ENCODE measurements at places on chromosomes 5 and 9. TPM values are rescaled to one million over a fixed set of nuclear protein-coding genes. Genes with fewer than 3 reads are reported as not detected.

GRCh38 chr5:84564321-84565075 is 179.8 kb upstream of the EDIL3 start:
- H3K27me3 ChIP-seq, result no peaks in the 10 kb centered on the region
- DNase-seq, result no peak
- H3K4me1 ChIP-seq, result no peaks in the 10 kb centered on the region
- no peak overlapping the region for H3K4me3 ChIP-seq
- H3K36me3 ChIP-seq, result no peaks in the 10 kb centered on the region

DNA sequence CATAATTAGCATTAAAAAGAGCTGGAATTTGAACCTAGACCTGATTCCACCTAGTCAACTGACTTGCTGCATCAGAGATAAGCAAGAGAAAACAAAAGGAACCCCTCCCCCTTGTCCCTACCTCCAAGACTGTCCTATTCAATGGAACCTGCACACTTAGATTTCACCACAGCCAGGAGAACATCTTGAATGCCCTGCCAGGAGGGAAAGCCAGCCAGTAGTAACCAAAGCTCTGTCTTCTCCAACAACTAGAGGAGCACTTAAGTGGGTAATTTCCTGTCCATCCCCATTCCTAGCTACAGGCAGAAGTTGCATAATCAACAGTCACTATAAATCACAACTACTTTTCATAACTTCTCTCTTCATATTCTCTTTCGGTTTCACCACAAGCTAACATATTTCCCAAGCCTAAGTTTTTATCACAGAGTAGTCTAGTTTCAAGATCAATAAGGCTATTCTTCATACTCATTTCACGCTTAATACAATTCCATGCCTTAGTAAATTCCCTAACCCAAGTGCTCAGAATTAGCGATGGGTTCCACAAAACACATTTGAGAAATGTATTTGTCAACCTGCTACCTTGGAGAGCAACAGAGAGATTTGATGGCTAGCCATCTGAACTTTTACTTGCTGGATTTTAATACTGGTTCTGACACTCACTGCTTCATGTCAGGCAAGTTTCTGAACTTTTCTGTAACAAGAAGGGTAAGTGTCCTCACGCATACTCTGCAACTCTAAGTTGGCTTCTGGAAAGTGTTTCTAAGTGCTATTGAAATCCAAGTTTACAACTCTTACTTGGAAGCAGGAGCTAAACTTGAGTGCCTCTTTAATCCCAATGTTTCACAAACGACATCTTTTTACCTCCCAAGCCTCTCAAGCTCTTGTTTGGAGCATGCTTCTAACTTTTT is 2.0 kb downstream of the DENND1A start:
- H3K27me3 ChIP-seq, result no peaks in the 10 kb centered on the region
- H3K36me3 ChIP-seq, result no peaks in the 10 kb centered on the region
- no peak for DNase-seq
- H3K4me3 ChIP-seq, result no peak overlapping the region
- H3K27ac ChIP-seq, result no peak overlapping the region
- H3K4me1 ChIP-seq, result peaks cover 13% of the 10 kb centered on the region

- H3K36me3 ChIP-seq, result no peaks in the 10 kb centered on the region
- no peak for DNase-seq
- H3K27me3 ChIP-seq, result no peaks in the 10 kb centered on the region
- no peak overlapping the region for H3K27ac ChIP-seq
- H3K4me1 ChIP-seq, result no peaks in the 10 kb centered on the region
Measured at GRCh38 chr9:131807144-131807983, 67.5 kb upstream of the RAPGEF1 start.

DNA sequence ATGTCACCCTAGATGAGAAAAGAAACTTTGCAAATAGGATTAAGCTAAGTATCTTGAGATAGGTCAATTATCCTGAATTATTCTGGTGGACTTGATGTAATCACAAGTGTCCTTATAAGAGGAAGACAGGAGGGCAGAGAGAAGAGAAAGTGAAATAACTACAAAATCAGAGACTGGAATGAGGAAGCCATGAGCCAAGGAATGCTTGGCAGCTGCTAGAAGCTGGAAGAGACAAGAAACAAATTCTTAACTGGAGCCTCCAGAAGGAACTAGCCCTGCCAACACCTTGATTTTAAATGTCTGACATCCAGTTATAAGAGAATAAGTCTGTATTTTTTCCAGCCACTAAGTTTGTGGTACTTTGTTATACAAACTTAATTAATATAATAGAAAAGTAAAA is 480.0 kb downstream of the NR2F1-AS1 start:
- H3K36me3 ChIP-seq, result no peaks in the 10 kb centered on the region
- H3K27me3 ChIP-seq, result no peaks in the 10 kb centered on the region
- no peak overlapping the region for H3K4me3 ChIP-seq
- H3K27ac ChIP-seq, result no peak overlapping the region

GRCh38 chr5:64765804-64766504 is 2.5 kb downstream of the SREK1IP1 start:
- H3K4me1 ChIP-seq, result peaks cover 11% of the 10 kb centered on the region
- H3K36me3 ChIP-seq, result no peaks in the 10 kb centered on the region
- H3K27ac ChIP-seq, result no peak overlapping the region

SELENOP gene
- total RNA-seq, result 590 TPM

All from ovary (tissue), 10 donors.